ENCODE measurements at places on chromosomes 1 and 21. TPM values are rescaled to one million over a fixed set of nuclear protein-coding genes. Genes with fewer than 3 reads are reported as not detected.

RAB42 gene
- total RNA-seq = 10.6 TPM

ABCG1 gene
- total RNA-seq = 4.5 TPM

SYCP1 gene
- not detected for total RNA-seq

FLG gene
- total RNA-seq = not detected

FCRL4 gene
- not detected for total RNA-seq

MROH7 gene
- 0.50 TPM for total RNA-seq

PADI3 gene
- not detected for total RNA-seq

PPP1R15B gene
- total RNA-seq = 21.7 TPM

LRRC7 gene
- under 0.01 TPM for total RNA-seq

ELAPOR1 gene
- total RNA-seq = 0.33 TPM

CR1 gene
- under 0.01 TPM for total RNA-seq
